Renal cortical epithelial cell (primary cell): ENCODE measurements at places on chromosomes 3 and 15. TPM values are rescaled to one million over a fixed set of nuclear protein-coding genes. Genes with fewer than 3 reads are reported as not detected.

- DNase-seq = no peak
These were observed 72.7 kb upstream of the FNDC3B start for GRCh38 chr3:171966533-171967136.

The CSPG5 gene
- 0.40 and 1.2 TPM in 2 replicates for total RNA-seq

The RPUSD3 gene
- 17.2 and 17.4 TPM in 2 replicates for total RNA-seq

- DNase-seq = no peak
These were observed 415.1 kb upstream of the NECTIN3 start for GRCh38 chr3:110656394-110657025.

The PIGZ gene
- 3.0 and 3.1 TPM in 2 replicates for total RNA-seq

DNA sequence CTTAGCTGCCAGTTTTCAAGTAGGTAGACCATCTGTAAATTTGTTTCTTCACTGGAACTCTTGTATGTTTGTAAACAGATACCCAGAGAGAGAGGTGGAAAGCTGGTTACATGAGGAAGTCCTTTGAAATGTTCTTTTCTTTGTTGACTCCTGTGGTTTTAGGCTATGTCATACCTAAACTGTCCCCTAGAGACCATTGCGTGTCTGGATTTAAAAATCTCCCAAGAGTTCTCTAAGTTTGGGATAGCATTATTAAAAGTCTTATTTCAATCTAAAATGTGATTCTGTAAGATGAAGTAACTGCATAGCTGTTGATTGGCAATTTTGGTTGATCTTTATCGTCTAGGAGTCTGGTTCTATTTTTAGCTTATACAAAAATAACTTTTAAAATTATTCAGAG, 127.2 kb downstream of the GHSR start:
- peak; percentile 72 for DNase-seq

The CHAC1 gene
- 10.8 and 11.1 TPM in 2 replicates for total RNA-seq

The SPATA12 gene
- total RNA-seq = 0.10 TPM in 1 of 2 replicates, not detected in the other

The XYLB gene
- 1.0 TPM in 2 replicates for total RNA-seq

DNA sequence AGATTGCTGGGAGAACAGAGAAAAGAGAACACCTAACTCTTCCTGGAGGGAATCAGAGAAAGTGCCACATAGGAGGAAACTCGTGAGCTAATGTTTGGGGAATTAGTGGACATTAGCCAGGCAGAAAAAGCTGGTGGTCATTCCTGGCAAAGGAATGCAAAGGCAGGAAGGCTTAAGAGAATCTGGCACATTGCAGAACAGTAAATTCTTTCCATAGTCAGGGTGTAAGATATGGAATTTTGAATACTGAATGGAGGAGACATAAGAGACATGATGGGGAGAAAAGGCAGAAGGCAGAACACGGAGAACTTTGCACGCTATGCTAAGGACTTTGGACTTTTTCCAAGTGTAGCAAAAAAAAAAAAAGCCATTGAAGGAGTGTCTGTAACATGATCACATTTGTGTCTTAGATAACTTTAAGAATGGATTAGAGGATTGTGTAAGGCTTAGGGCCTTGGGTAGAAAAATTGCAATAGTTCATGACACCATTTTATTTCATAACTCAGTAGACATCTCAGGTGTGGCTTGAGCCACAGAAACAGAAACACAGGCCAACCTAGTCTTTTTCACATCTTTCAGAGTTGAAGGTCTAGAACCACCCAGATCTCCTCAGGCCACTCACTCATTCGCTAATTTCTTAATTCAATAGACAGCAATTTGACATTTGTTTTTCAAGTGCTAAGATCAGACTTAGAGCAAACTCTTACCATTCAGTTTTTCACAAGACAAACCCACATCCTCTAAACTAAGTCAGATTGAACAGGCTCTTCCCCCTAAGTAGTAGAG, 31.2 kb upstream of the CCDC80 start:
- peak; percentile 90 for DNase-seq

GRCh38 chr3:33124638-33125037, 10.8 kb downstream of the CRTAP start:
- DNase-seq = no peak

GRCh38 chr3:44831232-44831631, 30.5 kb upstream of the TMEM42 start:
- DNase-seq = no peak

GRCh38 chr15:40142428-40142827, 18.4 kb upstream of the BUB1B start:
- no peak for DNase-seq

DNA sequence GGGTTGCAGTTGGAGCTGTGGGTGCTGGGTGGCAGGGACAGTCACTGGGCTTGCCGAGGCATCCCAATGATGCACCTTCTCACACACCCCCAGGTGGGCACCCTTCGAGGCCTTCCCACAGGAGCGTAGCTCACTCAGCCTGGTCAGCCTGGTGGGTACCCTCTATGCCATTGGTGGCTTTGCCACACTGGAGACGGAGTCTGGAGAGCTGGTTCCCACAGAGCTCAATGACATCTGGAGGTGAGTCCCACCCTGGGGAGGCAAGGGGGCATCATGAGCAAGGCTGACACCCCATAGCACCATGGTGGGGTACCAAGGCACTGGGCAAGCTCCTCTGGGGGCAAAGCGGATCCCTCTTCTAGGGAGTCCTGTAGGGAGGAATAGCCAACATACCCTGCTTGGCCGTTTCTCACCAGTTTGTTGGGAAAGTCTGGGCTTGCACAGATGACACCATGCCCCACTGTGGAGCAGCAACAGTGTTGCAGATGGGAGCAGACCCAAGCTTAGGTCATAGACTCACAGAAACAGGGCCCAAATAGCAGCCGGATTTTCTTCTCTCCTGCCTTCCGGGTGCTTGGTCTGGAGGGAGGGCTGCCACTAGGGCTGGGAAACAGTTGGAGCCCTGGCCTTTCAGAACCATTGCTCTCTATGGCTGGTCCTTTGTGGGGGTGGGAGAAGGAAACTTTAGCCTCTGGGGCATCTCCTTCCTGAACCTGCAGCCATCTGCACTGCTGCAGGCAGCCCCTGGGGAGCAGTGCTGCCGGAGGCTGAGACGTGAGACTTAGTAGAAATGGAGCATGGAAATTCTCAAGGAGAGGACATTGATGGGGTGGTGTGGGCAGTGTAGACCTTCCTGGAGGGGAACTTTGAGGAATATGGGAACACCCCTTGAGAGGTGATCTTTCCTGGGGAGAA, 5.7 kb downstream of the KLHL40 start:
- DNase-seq = no peak

GRCh38 chr15:93257920-93258319, 168.9 kb upstream of the RGMA start:
- DNase-seq = no peak

The TMC3 gene
- not detected in 2 replicates for total RNA-seq

GRCh38 chr3:85604641-85605040, 645.9 kb downstream of the CADM2 start:
- DNase-seq = no peak

DNA sequence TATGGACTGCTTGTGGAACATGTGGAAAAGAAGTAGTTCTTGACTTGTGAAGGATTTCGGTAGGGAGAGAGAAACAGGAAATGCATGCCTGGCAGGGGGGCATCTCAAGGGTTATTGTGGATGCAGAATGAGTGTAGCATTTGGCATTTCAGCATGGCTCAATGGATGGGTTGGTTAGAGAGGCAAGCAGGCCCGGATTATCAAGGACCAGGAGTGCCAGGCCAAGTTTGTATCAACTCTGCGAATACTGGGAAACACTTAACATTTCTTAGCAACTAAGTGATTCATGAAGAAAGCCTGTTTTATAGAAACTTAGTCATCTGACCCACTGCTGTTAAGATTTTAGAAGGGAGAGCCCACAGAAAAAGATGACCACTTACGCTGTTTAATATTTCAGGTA, 33.6 kb downstream of the KIF15 start:
- DNase-seq = no peak

DNA sequence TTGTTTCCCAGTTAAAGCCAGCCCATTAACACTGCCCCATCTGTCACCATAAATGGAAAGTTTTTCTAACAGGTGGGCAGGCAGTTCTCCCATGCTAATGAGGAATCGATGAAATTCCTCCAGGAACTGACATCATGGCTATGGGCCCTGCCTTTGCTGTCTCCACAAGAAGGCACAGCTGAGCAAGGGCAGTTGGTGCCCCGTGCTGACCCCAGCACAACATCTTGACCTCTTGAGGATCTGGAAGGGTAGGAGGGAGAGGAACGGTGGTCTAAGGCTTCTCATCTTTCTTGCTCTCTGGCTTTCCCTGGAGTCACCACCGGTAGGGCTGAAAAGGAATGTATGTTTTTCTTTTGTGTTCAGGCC, 46.7 kb downstream of the CHCHD6 start:
- DNase-seq = peak; percentile 63

GRCh38 chr15:96914081-96914480, 583.6 kb downstream of the NR2F2 start:
- no peak for DNase-seq
